ENCODE measurements at places on chromosomes 12 and 14. TPM values are rescaled to one million over a fixed set of nuclear protein-coding genes. Genes with fewer than 3 reads are reported as not detected.

The LRP10 gene
- total RNA-seq, result 73.1 TPM

The HCAR3 gene
- 0.29 TPM for total RNA-seq

The ZNF605 gene
- 14.0 TPM for total RNA-seq

The HCAR1 gene
- total RNA-seq, result 0.50 TPM

The SERPINA10 gene
- not detected for total RNA-seq

DNA sequence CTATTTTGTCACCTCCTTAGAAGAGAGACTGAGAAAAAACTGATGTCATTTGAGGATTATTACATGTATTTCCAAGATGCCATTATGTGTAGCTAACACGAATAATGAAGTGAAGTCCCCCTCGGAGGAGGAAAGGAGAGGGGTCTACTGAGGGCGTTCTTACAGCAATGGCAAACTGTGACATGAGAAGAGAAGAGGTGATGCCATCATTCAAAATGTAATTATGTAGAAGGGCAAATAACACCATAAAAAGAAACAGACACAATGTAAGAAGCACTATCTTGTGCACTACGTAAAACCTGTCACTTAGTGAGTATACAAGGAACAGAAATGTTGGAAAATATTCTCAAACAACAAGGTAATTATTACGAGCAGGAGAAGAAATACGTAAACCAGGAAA is 126.5 kb downstream of the NELL2 start:
- no peak for DNase-seq

GRCh38 chr12:26271024-26271423 is 75.7 kb downstream of the SSPN start:
- no peak for DNase-seq

GRCh38 chr14:69428289-69428998 is 30.0 kb downstream of the SLC39A9 start:
- no peak for DNase-seq

DNA sequence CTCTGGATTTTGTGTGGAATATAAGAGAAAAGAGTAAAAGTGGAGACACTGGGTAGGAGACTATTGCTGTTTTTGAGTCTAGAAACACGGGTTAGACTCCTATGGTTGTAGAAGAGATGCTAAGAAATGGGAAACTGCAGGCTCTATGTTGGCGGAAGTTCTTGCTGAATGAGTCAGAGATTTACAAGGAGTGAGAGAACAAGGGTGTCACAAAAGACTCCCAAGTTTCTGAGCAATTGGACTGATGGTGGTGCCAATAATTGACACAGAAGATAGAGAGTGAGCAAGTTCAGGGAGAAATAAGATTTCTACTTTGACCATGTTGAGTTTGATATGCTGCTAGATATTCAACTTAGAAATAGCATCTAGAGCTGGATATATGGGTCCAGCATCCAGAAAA is 2.6 kb upstream of the PRKD1 start:
- DNase-seq, result no peak

GRCh38 chr12:58504143-58504938 is 416.0 kb downstream of the LRIG3 start:
- no peak for DNase-seq

DNA sequence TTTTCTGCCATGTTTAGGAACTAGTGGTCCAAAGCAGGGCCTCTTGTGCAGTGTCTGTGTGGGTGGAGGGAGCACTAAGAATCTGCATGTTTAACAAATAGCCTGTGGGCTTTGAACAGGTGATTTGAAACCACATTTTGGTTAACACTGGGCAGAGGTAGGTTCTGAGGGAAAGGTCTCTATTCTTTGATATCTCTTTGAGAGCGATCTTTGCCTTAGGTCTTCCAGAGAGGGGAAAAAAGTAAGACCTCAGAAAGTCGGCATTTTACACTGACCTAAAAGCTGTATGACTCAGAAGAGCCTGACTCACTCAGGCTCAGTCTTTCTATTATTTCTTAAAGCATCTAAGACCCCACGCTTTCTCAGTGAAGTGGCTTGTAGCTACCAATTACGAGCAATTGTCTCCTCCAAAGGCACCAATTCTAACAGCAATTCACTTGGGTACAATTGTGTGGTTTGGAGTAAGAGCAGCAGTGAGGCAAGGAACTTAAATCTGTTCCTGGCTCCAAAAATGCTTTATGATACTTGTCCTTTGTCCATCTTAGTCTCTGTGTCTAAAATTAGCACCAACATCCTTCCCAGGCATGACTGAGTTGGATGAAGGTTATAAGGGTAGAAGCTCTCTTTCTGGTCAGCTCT is 8.8 kb downstream of the EIF2B2 start:
- DNase-seq, result no peak

DNA sequence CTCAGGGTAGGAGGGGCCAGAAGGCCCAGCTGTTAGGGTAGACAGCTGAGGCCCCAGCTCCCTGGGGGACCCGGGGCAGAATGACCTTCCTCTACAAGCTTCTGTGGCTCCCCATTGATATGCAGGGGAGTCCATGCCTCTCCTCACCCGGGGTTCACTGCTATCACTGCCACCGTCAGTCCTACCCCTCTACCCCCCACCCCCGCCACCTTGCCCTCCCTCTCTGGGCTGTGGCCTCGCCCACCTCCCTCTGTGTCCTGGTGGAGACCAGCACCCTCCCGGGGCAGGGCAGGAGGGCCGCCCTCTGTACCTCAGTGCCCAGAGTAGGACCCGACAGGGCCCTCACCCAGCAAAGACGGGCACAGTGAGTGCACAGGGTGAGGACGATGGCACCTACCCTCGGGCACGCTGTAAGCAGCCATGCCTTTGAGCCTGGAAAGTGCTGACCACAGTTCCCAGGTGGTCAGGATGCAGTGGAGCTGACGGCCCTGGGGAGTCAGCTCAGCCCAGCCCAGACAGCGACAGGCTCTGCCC is 88.4 kb upstream of the SFSWAP start:
- no peak for DNase-seq

GRCh38 chr14:69994002-69994401 is 114.8 kb downstream of the SMOC1 start:
- DNase-seq, result peak; percentile 54

GRCh38 chr12:71787580-71787979 is 32.9 kb downstream of the RAB21 start:
- no peak for DNase-seq

- no peak for DNase-seq
These were observed 153.5 kb upstream of the USP15 start for GRCh38 chr12:62106547-62107185.

DNA sequence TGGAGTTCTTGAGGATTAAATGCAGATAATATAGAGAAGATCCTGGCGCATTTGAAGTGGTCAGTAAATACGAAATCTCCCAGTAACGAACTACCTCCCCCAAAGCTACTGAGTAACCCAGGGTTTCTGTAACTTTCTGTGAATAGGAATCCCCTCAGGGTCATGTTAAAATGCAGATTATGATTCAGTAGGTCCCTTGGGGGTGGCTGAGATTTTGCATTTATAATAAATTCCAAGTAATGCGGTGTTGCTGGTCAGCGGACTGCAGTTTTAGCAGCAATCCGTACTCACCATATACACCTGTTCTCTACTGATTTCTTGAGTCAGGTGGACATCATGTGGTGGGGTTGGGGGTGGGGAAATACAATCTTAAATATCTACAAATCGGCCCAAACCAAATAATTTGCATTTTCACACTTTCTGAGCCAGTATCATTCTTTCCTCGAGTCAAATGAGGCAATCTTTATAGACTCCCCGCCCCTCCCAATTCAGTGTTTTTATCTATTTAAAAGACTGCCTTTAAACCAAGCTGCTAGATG is 868 bp downstream of the SPATA7 start:
- no peak for DNase-seq

- no peak for DNase-seq
These were observed 14.2 kb downstream of the PTGER2 start for GRCh38 chr14:52328276-52328675.

GRCh38 chr12:50828886-50829285 is 13.8 kb upstream of the TMPRSS12 start:
- no peak for DNase-seq
